ENCODE measurements at places on chromosomes 7 and 10.

GRCh38 chr7:506921-507622 is 12.6 kb downstream of the PDGFA start:
- no peak for DNase-seq

DNA sequence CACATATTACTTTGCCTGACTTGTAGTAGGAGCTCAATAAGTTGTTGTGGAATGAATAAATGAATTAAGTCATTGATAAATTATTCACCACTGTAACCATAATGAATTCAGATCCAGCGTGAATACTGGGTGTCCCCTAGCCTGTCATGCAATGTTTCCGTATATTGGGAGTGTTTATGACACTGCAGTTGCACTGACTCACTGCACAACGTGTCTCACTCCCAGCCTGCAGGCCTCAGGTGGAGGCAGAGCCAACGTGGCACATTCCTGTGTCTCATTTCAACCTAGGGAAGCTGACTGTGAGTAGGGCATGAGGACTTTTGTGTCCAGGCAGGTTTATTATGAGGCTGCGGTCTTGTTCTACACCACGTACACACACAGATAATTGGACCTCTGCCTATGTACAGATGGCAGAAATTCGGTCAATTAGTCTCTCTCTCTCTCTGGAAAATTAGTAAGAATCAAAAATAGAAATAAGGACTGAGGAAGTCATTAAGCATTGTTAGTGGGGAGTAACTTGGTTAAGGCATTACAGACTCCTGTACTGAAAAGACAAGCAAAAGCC is 299.1 kb upstream of the IGFBP3 start:
- no peak for DNase-seq

DNA sequence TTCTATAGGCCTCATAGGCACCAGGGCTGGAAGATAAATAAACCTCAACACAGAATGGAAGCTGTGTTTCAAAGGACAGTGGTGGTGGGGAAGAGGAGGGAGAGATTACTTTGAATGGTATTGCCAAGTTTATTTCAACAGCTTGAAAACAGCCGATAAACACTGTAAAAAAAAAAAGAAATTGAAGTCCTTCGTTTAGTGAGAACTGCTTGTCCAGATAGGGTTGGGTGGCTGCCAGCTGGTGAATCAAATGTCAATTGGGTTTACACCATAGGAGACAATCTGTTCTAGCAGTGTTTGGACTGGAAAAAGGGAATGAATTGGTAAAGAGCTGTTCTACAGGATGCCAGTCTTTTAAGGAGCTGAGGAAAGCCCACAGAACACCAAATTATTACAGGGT is 254.8 kb downstream of the PHF14 start:
- no peak for DNase-seq

- DNase-seq = no peak
Measured at GRCh38 chr10:67807855-67808456, 30.0 kb downstream of the DNAJC12 start.

- no peak for DNase-seq
Measured at GRCh38 chr10:8017277-8017676, 37.2 kb upstream of the GATA3 start.
